D341Med (cell line): ENCODE measurements at places on chromosomes 4 and X.
A peak's percentile ranks its signal among the peaks of the same experiment; 100 is the strongest.

DNA sequence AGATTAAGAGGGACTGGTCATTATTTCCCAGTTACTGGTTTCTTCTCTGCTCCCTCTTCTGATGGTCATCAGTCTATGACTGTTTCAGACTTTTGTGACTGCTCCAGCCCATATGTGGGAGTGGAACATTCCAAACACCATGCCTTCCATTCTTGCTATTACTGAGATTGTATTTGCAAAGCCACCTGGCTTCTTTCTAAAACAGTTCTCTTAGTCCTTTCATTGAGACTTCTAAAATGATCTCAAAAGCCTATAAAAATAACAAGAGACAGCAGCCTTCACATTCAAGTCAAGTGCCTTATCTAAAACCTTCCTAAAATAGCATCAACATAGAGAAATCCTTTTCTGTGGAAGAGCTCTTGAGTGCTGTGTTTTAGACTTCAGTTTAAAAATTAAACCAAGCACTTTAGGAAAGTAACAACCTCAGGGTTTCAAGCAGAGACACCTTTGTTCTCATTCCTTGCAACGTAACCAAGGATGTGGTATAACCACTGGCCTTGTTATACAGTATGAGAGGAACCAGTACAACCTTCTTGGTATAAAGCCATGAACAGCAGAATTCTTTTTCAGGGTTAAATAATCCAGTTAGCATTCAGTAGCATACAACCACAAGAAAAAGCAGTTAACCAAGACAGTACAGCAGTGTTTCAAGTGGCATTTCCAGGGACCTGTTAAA is 97.1 kb downstream of the NFKB1 start:
- no peak for DNase-seq

DNA sequence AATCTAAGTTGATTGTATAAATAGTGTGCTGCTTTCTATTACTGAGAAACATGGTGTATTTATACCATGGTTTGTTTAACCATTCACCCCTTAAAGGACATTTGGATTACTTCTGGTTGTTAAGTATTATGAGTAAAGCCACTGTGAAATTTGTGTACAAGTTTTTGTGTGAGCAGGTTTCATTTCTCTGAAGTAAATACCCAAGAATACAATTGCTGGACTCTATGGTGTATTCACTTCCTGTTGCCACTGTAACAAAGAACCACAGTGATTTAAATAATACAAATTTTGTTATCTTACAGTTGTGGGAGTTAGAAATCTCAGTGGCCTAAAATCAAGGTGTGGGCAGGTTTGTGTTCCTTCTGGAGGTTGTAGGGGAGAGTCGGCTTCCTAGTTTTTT is 869.6 kb downstream of the CCSER1 start:
- no peak for DNase-seq

DNA sequence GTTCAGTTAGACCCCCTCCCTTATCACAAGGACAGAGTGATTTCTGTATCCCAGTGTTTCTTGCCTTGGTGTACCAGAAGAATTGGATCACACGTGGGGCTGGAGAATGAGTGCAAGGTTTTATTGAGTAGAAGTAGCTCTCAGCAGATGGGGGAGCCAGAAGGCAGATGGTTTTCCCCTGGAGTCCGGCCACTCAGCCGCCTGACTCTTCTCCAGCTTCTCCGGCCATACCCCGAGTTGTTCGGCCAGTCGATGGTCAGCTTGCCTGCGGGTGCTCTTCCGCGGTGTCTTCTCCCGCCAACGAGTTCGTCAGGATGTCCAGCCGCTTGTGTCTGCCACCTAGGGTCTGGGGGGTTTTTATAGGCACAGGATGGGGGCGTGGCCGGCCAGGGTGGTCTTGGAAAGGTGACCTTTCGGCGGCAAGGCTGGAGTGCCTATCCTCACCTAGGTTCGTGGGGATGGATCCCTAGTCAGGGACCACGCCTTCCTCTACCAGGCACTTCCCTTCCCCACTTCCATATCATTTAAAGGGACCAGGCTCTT is 14.5 kb downstream of the GAB1 start:
- no peak for DNase-seq

DNA sequence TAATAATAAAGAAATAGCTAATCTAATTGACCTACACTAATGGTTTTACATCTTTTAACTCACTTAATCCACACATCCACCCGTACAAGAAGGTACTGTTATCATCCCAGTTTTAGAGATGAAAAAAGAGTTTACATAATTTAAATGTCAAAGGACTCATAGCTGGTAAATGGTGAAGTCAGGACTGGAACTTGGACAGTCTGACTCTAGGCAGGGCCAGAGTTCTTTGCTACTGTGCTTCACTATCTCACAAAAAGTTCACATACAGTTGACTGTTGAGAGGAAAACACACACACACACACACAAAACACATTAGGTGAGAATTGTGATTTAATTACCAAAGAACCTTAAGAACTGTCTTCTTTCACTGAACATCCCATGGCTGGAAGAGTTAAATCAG is 71.2 kb upstream of the PRSS48 start:
- no peak for DNase-seq

- peak; percentile 43 for DNase-seq
Observed at GRCh38 chr4:114727461-114727860, 128.9 kb downstream of the UGT8 start.

DNA sequence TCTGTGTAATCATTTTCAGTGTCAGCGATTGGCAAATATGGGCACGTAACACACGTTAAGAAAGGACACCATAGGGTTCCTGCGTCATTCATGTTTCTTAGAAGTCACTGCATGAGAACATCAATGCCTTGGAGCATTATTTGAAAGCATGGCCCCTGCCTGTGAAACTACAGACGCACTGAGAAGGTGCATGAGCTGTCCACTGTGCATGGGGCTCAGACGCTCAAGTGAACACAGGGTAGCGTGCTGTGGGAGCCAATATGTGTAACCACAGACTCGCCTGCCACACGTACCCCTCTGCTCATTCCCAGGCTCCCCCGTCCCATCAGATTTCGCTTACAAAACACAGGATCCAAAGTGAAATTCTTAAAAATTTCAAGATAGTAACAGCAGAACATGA is 6.5 kb downstream of the PPP2R2C start:
- DNase-seq = no peak

GRCh38 chrX:17030580-17031270 is 84.3 kb downstream of the REPS2 start:
- DNase-seq = no peak

DNA sequence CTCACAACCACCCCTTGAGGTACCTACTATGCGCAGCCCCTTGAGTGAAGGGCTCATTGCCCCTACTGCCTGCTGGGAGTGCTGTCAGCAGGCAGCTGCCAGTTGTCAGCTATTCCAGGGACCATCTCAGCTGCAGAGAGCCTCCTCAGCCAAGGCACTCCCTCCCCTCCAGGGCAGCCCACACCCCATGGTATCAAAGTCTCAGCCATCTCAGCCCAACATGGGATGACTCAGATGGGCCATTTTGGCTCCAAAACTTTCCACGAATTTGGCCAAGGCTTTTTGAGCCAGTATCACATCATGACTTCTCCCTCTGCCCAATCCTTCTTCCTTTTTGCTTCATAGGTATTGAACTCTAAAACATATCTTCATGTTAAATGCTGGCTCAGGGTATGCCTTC is 61.4 kb upstream of the MAP3K15 start:
- DNase-seq = no peak

GRCh38 chrX:45138525-45138924 is 62.2 kb downstream of the DIPK2B start:
- no peak for DNase-seq

DNA sequence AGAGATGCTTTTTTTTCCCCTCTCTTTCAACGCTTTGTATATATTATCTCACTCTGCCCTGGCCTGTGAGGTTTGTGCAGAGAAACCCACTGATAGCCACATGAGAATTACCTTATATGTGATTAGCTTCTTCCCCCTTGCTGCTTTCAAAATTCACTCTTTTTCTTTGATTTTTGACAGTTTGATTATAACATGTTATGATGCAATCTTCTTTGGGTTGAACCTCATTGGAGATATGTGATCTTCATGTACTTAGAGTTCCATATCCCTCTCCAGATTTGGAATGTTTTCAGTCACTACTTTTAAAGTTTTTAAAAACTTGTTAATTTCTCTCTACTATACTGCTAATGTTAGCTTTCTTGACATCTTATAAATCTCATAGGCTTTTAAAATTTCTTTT is 479.5 kb upstream of the AGA start:
- DNase-seq = no peak
